CD4-positive, alpha-beta T cell treated with Interleukin-17A for 1 hour (primary cell): ENCODE measurements at places on chromosomes 5 and 9.

DNA sequence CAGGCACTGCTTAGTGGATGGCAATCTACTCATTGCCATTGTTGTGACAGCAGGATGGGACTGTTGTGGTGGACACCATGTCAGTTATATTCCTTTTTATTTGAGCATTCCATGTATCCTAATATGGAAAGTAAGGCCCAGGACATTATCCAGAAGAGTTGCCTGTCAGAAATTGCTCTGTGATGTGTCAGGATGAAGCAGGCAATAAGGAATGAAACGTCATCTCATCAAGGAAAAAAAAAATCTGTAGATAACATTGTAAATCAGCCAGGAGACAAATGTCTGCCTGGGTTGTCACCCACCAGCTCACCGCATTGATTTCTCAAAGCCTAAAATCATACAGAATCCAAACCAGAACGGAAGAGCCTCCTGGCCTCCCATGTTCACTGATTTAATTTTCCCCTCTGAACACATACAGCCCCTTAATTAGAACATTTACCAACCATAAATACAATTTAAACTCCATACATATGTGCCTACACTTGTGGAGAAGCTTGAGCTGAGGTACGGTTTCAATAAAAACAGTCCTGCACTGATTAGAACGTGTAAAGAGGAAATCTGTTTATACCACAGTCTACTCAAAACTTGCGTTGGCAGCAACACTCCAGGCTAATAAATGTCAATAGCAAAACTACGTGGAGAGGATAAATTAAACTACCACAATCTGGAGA lies 73.9 kb downstream of the FOXD1 start:
- DNase-seq = no peak

DNA sequence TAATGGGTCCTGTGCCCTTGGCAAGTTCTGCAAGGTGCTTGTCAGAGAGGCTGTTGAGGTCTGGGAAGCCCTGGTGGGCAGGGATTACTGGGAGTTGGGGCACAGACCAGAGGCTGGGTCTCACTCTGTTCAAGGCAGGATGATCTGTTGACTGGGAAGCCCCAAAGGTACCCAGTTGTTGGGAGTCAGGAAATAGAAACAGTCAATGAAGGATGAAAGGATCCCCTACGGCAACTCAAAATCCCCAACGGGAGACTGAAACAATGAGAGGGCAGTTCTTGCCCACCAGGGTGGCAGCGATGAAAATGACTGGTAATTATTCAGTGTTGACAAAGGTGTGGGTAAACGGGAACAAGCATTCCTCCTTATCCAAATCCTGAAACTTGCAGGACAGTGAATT lies 31.2 kb downstream of the BNIP1 start:
- no peak for DNase-seq

GRCh38 chr5:40441733-40442132 lies 238.0 kb upstream of the PTGER4 start:
- peak; percentile 59 for DNase-seq

DNA sequence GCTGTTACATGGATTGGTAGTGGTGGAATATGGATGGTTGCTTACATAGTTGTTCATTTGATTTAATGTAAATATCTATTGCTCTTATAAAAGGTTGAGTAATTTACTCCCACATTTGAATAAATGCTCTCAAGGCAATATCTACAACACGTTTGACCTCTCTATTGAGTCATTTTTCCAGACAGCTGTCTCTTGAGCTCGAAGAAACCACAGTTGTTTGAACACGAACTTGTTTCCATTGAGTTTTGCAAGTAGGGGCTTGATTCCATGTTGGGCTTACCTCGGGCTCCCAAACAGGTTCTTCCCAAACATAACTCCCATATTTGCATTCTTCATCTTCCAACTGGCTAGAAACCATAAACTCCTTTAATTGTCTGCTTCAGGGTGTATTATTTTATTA lies 115.0 kb upstream of the HMHB1 start:
- no peak for DNase-seq

DNA sequence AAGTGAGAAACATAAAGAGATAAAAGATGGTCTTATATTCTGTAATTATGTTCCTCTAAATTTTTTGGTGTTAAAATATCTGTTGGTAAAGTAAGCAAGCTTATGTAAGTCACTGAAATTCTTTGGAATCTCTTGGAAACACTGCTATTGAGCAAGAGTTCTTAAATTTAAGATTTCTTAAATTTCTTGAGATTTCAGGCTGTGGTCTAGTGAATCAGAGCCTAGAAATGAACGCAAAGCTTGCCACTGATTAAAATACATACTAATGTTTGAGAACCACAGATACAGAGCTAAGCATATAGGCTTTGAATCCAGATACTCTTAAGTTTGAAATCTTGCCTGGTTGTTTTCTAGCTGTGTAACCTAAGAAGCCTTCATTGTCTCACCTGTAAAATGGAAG lies 133.4 kb downstream of the TRPM3 start:
- no peak for DNase-seq
